ENCODE measurements at places on chromosomes 5 and 9. TPM values are rescaled to one million over a fixed set of nuclear protein-coding genes. Genes with fewer than 3 reads are reported as not detected.

The LCN10 gene
- 2.5 TPM for total RNA-seq

The FOXD4L4 gene
- 0.77 TPM for total RNA-seq

The SLC22A4 gene
- total RNA-seq, result 8.5 TPM

- no peak overlapping the region for H3K27ac ChIP-seq
- H3K36me3 ChIP-seq, result no peaks in the 10 kb centered on the region
- no peak for DNase-seq
Observed at GRCh38 chr5:35823347-35824098, 33.2 kb upstream of the IL7R start.

- H3K27ac ChIP-seq, result no peak overlapping the region
- H3K4me3 ChIP-seq, result no peak overlapping the region
- no peaks in the 10 kb centered on the region for H3K27me3 ChIP-seq
- DNase-seq, result no peak
Observed at GRCh38 chr5:142614054-142614453, 71.8 kb downstream of the FGF1 start.

GRCh38 chr5:25453500-25453899 is 808.7 kb upstream of the CDH10 start:
- H3K4me1 ChIP-seq, result no peaks in the 10 kb centered on the region
- H3K36me3 ChIP-seq, result no peaks in the 10 kb centered on the region
- H3K27me3 ChIP-seq, result no peaks in the 10 kb centered on the region
- H3K27ac ChIP-seq, result no peak overlapping the region

DNA sequence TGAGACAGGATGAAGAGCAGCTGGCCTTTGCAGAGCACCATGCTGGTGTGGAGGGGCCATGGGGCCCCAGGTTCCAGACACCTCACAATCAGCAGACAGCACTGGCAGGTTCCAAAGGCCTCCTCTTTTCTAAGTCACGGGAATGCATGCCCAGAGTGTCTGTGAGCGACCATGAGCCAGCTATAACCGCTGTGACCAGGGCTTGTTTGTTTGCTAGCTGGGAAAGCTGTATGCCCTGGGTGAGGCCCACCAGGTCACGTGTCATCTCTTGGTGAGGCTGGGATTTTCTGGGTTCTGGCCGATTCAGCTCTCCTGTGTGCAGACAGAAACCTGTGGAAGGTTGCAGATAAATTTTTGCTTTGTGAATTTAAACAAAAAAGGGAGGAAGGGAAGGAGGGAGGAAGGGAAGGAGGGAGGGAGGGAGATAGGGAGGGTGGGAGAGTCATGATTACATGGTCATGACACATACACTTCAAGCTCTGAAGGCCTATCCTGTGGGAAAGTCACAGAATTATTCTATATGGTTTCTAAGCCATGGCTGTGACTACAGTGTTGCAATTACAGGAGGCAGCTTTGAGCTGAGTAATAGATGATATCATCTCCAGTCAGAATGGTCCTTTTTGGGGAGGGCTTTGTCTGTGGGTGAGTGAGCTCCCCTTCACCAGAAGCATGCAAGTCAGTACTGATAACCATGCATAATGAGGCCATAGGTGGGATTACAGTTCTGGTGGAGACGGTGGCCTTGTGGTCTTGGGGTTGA is 37.2 kb downstream of the PAPPA start:
- no peak overlapping the region for H3K4me3 ChIP-seq
- no peaks in the 10 kb centered on the region for H3K36me3 ChIP-seq
- no peaks in the 10 kb centered on the region for H3K27me3 ChIP-seq
- no peak for DNase-seq
- H3K27ac ChIP-seq, result no peak overlapping the region

- no peaks in the 10 kb centered on the region for H3K27me3 ChIP-seq
- no peak for DNase-seq
- peaks cover 38% of the 10 kb centered on the region for H3K36me3 ChIP-seq
- peak overlapping the region; percentile 87 for H3K4me3 ChIP-seq
- peak overlapping the region; percentile 99 for H3K27ac ChIP-seq
Observed at GRCh38 chr5:69368458-69369339, 621 bp downstream of the AK6 start.

GRCh38 chr5:28903643-28904042 is 1865.3 kb upstream of the CDH9 start:
- DNase-seq, result no peak
- no peaks in the 10 kb centered on the region for H3K27me3 ChIP-seq
- H3K36me3 ChIP-seq, result no peaks in the 10 kb centered on the region
- no peak overlapping the region for H3K4me3 ChIP-seq
- no peak overlapping the region for H3K27ac ChIP-seq
- no peaks in the 10 kb centered on the region for H3K4me1 ChIP-seq

DNA sequence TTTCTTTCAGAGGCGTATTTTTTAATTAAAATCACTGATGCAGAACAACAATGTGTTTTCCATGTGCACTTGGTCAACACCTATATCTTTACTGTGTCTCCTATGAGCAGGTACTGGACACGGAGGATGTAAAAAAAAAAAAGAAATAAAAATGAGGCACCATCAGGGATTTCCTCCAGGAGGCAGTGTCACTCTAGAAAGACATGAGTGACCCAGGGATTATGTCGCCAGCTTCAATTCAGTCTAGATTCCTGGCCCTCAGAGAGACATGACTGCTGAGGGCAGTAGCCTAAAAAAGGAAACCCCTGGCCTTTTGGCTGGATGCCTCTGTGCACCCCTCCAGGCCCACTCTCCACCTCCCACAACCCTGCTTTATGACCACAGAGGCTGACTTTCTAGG is 18.3 kb upstream of the IL33 start:
- peaks cover 23% of the 10 kb centered on the region for H3K4me1 ChIP-seq
- no peak overlapping the region for H3K4me3 ChIP-seq
- no peaks in the 10 kb centered on the region for H3K36me3 ChIP-seq

GRCh38 chr5:17178373-17178675 is 39.1 kb upstream of the BASP1 start:
- no peak overlapping the region for H3K27ac ChIP-seq
- DNase-seq, result no peak
- H3K36me3 ChIP-seq, result no peaks in the 10 kb centered on the region
- H3K4me3 ChIP-seq, result no peak overlapping the region
- no peaks in the 10 kb centered on the region for H3K27me3 ChIP-seq

All from lower lobe of right lung (tissue), 2 donors.